NCI-H2029 treated with DMSO at 0.1 percent for 48 hours (cell line): ENCODE measurements at places on chromosomes 1 and 21.

DNA sequence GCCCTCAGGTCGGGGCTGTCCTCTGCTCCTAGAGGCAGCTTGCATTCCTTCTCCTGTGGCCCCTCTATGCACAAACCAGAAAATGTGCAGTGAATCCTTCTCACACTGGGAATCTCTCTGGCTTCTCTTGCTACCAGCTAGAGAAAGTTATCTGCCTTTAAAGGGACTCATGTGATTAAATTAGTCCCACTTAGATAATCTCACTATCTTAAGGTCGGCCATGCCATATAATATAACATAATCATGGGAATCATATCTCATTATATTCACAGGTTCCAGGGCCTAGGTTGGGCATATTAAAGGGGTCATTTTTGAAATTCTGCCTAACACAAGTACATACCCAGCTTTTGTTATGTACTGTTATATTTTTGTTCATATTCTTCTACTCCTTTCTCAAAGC lies 31.4 kb downstream of the PTGFR start:
- no peak for DNase-seq

- DNase-seq = no peak
Observed at GRCh38 chr1:41581216-41582003, 96.9 kb upstream of the EDN2 start.

GRCh38 chr1:205595861-205596260 lies 36.0 kb downstream of the ELK4 start:
- DNase-seq = no peak

GRCh38 chr1:19074902-19075721 lies 118.6 kb upstream of the IFFO2 start:
- peak; percentile 70 for DNase-seq

GRCh38 chr1:77514921-77515776 lies 167.3 kb downstream of the ZZZ3 start:
- no peak for DNase-seq

- no peak for DNase-seq
Observed at GRCh38 chr1:201269281-201269680, 14.0 kb upstream of the PKP1 start.

- DNase-seq = no peak
Observed at GRCh38 chr1:53092659-53093450, 30.8 kb downstream of the PODN start.

- no peak for DNase-seq
Observed at GRCh38 chr21:33505833-33506232, 14.3 kb upstream of the DNAJC28 start.

DNA sequence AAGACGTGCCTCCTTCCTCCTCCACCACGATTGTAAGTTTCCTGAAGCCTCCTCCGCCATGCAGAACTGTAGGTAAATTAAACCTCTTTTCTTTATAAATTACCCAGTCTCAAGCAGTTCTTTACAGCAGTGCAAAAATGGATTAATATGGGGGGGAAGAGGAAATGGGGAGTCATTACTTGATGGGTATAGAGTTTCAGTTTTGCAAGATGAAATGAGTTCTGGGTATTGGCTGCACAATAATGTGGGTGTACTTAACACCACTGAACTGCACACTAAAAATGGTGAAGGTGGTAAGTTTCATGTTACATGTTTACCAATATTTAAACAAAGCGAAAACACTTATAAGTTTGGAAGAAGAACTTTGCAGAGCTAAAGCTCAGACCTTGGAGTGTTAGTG lies 24.3 kb upstream of the DISP1 start:
- no peak for DNase-seq

GRCh38 chr1:160171980-160172379 lies 18.4 kb upstream of the CASQ1 start:
- DNase-seq = no peak

- DNase-seq = peak; percentile 82
Observed at GRCh38 chr1:45569962-45570581, 13.8 kb upstream of the NASP start.

- DNase-seq = no peak
Observed at GRCh38 chr1:89873288-89873687, 52.5 kb downstream of the LRRC8D start.

DNA sequence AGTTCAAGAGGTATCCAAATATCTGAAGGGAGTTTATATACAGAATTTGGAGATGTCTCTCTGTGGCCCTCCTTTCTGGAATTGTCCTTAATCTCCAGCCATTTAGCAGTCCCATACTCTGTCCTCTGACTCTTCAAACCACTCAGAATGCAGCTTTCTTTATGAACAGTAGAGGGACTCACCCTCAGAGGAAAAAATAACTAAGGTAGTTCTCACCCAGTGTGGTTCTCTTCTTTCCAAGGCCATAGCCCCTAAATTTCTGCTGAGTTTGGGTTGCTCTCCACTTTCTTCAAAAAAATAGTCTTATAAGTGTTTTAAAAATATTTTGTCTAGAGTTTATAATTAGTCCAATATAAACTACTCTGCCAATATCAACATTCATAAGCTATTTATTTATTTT lies 369.7 kb downstream of the MATN1 start:
- no peak for DNase-seq

DNA sequence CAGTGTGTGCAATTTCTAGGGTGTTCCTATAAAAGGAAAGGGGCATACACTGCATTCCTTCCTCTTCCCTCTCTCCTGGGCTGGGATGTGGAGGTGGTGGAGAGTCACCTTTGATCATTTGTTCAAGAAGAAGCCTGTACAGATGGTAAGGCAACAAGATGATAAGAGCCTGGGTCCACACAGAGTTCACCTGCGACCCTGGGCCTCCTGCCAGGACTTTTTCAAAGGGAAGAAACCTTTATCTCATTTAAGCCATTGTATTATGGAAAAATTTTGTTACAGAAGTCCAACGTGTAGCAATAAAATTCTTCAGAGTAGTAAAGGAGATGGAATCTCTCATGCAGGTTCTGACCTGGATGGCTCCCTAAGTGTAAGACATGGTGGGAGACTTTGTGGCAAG lies 189.1 kb downstream of the MIS18A start:
- no peak for DNase-seq

- peak; percentile 47 for DNase-seq
Observed at GRCh38 chr1:107530543-107530942, 389.7 kb downstream of the NTNG1 start.

DNA sequence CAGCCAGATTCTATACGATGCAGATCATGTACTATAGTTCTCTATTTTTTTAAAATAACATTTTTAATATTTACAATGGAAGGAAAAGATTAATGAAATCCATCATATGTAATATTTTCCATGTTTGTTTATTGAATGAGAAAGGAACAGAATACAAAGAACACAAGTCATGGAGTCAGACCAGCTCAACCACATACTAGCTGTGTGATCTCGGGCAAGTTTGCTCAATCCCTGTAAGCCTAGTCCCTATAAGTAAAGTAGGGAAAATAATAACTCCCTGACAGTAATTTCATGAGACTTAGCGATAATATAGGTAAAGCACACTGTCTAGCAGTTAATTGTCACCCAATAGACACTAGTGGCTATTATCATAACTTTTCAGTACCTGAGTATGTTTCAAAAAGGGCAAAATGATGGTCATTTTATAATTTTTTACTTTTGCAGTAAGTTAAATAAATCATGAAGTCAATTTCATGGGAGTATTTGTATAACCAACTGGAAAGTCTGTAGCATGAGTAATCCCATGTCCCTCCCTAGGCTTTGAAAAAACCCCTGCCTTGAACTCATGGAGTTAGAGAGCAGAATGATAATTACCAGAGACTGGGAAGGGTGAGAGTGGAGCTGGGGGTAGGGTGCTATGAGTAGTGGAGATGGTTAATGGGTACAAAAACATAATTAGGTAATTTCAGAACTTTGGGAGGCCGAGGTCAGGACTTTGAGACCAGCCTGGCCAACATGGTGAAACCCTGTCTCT lies 37.0 kb upstream of the EPS15 start:
- no peak for DNase-seq
